Activated naive CD4-positive, alpha-beta T cell treated with anti-CD3 and anti-CD28 coated beads, Interleukin-2, amount 50 U/mL, for 16 hours (primary cell): ENCODE measurements at places on chromosomes 3 and 15.

- no peak for DNase-seq
These were observed 346.0 kb downstream of the MFSD1 start for GRCh38 chr3:159147813-159148212.

GRCh38 chr3:79639855-79640254 is 127.9 kb downstream of the ROBO1 start:
- DNase-seq: no peak

GRCh38 chr3:188842639-188843038 is 329.1 kb upstream of the TPRG1 start:
- no peak for DNase-seq

- no peak for DNase-seq
These were observed 3.5 kb downstream of the NAALADL2 start for GRCh38 chr3:174862666-174863065.

GRCh38 chr15:60315878-60316277 is 81.9 kb downstream of the ANXA2 start:
- peak; percentile 15 for DNase-seq

DNA sequence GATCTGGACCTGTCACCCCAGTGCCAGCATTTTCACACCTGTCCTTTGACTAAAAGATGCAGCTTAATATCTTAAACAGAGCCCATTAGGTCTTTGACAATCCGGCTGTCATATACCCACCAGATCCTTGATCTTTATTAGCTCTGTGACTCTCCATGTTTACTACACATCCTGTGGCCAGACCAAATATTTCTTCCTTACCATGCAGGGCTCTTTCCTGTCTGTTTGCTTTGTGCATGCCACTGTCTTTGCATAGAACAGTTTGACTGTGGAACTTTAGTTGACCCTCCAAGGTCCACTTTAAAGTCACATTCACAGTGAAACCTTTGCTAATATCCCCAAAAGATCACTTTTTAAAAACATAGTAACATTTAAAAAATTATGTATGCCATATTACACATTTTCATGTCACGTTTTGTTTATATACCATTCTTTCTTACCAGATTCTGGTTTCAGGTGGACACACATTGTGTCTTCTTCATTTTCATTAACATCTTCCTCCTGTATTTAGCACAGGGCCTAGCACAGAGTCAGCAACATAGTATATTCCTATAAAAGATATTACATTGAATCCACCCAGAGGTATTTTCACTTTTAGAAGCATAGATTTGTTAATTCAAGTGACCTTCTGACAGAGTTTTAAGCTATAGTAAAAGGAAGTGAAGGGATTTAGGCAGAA is 95.8 kb downstream of the RAP2B start:
- no peak for DNase-seq
